ENCODE measurements at places on chromosomes 16 and 17.

DNA sequence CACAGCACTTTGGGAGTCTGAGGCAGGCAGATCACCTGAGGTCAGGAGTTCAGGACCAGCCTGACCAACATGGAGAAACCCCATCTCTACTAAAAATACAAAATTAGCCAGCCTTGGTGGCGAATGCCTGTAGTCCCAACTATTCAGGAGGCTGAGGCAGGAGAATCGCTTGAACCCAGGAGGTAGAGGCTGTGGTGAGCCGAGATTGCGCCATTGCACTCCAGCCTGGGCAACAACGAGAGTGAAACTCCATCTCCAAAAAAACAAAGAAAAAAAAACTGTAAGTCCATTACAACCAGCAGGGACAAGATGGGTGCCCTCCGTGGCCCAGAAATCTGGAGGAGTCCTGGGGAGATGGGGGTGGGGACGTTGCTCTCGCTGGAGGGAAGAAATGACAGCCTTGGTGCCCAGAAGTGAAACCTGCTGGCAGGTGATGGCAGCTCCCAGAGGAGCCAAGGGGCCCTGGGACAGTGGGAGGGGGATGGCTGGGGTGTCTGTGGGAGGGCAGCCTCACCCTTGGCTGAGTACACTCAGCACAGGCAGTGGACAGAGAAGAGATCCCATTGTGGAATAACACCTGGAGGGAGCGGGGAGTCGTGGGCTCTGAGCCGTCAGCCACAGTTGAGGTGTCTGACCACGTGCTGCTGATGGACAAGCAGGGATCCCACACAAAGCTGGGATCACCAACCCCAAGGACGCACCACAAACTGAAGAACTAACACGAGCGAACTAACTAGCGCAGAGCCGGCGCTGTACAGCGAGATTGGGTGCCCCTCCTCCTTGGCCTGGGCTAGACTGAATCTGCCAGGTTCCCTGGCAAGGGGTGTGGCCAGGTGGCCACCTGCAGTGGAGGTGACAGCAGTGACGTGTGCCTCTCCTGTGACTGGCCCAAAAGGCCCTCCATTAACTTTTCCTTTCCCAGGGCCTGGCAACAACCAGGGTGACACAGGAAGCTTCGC, 46.9 kb upstream of the BAHCC1 start:
- H3K4me1 ChIP-seq, result no peaks in the 10 kb centered on the region
- no peak overlapping the region for H3K4me3 ChIP-seq
- no peak overlapping the region for H3K27ac ChIP-seq
- DNase-seq, result no peak
- H3K36me3 ChIP-seq, result no peaks in the 10 kb centered on the region

- H3K36me3 ChIP-seq, result no peaks in the 10 kb centered on the region
- no peak overlapping the region for H3K27ac ChIP-seq
- no peaks in the 10 kb centered on the region for H3K27me3 ChIP-seq
- H3K4me1 ChIP-seq, result no peaks in the 10 kb centered on the region
- no peak overlapping the region for H3K4me3 ChIP-seq
- DNase-seq, result no peak
Observed at GRCh38 chr16:67387479-67388079, 5.7 kb downstream of the TPPP3 start.

GRCh38 chr17:62092784-62093183, 27.7 kb upstream of the MED13 start:
- no peaks in the 10 kb centered on the region for H3K27me3 ChIP-seq
- peaks cover 19% of the 10 kb centered on the region for H3K4me1 ChIP-seq
- no peaks in the 10 kb centered on the region for H3K36me3 ChIP-seq
- DNase-seq, result no peak

GRCh38 chr17:16511593-16511992, 19.6 kb upstream of the LRRC75A start:
- H3K36me3 ChIP-seq, result no peaks in the 10 kb centered on the region
- H3K27ac ChIP-seq, result no peak overlapping the region
- H3K4me1 ChIP-seq, result peaks cover 5% of the 10 kb centered on the region
- H3K4me3 ChIP-seq, result no peak overlapping the region
- no peaks in the 10 kb centered on the region for H3K27me3 ChIP-seq

- no peak for DNase-seq
- H3K27ac ChIP-seq, result no peak overlapping the region
- H3K36me3 ChIP-seq, result no peaks in the 10 kb centered on the region
- H3K4me3 ChIP-seq, result no peak overlapping the region
- no peaks in the 10 kb centered on the region for H3K27me3 ChIP-seq
Observed at GRCh38 chr16:57681950-57682728, 12.5 kb upstream of the DRC7 start.

Measured in PC-9 (cell line).